ENCODE measurements at places on chromosomes 5 and 9.

DNA sequence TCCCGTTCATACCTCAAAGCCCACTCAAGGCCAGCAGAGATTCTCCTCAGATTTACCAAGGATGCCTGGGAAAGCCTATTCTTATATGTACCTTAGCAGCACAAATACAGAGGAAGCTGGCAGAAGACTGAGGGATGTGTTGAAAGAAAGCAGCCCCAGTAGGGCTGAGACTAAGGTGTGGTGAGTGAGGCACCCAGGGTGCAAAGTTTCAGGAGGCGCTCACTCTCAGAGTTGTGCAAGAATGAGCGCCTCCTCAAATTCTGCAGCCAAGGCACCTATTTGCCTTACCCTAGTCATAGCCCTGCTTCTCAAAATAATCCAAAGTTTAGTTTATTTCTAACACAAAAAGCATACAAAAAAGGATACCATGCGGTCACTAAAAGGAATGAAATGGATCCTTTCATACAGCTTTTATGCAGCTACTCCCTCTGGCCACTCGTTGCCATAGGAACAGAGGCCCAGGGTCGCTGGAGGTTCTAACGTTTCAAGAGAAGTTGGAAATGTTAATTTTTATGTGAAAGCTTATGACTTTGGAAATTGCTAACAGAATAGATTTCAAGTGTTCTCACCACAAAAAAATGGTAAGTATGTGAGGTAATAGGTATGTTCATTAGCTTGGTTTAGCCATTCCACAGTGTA lies 79.7 kb upstream of the SMIM23 start:
- DNase-seq = no peak

GRCh38 chr5:37844009-37844408 lies 4.2 kb upstream of the GDNF start:
- no peak for DNase-seq

DNA sequence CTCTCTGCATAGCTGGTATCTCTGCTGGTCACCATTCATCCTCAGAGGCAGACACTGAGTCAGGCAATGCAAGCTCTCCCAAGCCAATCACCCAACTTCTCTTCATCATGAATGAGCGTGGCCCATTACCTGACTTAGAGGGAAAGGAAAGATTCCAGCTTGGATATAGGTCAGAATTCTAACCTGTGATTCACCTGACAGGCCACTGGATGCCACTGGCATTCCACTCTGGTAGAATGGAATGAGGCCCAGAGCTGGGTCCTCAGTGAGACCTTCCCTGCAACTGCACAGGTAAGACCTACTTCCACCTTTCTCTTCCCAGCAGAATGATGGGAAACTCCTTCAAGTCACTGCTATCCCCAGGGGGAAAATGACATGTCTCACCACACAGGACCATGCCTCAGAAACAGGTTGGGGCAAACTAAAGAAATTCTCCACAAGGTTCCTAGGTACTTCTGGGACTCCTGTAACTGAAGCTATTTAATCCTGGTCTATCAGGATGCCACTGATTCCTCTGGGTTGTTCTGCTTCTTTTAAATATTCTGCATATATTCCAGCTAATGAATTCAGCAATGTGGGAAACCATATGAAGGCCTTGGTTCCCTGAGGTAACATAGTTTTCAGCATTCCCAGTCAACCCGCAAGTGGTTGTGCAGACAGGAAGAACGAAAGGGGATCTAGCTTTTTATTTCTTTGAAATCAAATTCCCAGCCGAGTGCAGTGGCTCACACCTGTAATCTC lies 62.0 kb downstream of the SUSD1 start:
- peak; percentile 54 for DNase-seq

- no peak for DNase-seq
These were observed 29.8 kb downstream of the ANKRD33B start for GRCh38 chr5:10593531-10594181.

- no peak for DNase-seq
These were observed 283.9 kb downstream of the SPOCK1 start for GRCh38 chr5:137215261-137215660.

GRCh38 chr9:137305060-137305797 lies 3.2 kb upstream of the NRARP start:
- no peak for DNase-seq

DNA sequence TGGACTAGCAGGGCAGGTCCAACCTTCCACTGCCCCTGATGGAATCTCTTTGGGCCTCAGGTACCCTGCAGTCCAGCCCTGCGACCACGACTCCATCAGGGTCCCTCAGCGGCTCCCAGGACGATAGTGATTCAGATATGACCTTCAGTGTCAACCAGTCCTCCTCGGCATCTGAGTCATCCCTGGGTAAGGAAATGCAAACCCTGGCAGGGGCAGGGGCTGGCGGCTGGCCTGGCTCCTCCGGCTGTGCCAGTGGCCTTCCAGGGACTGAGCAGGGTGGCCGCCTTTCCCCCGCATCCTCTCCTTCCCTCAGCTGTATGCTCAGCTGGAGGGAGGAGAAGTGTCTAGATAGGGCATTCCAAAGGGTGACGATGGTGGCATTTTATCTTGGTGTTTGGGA lies 45.0 kb downstream of the NEURL1B start:
- DNase-seq = peak; percentile 28

- DNase-seq = peak; percentile 28
These were observed 13.2 kb upstream of the SLC25A48 start for GRCh38 chr5:135821061-135821801.

- no peak for DNase-seq
These were observed 45.5 kb upstream of the TNFSF15 start for GRCh38 chr9:114851306-114851705.

GRCh38 chr5:99032234-99033013 lies 103.6 kb upstream of the CHD1 start:
- peak; percentile 81 for DNase-seq

DNA sequence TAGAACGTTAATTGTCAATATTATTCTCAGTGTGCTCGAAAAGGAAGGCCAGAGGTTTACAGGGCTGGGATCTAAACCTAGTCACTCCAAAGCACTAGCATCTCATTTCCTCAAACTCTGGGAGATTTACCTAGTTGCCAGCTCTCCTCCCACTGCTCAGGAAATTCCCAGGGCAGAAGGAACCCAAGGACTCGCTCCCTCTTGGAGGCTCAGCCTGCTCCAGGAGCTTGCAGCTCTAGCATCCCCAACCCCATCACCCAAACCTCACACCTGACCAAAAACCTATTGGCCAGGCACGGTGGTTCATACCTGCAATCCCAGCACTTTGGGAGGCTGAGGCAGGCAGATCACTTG lies 26.0 kb downstream of the SERINC5 start:
- DNase-seq = no peak

Measured in A172 (cell line).